ENCODE measurements at places on chromosomes 16 and 17.

GRCh38 chr16:64880006-64880405 lies 241.9 kb downstream of the CDH11 start:
- no peak for DNase-seq

GRCh38 chr17:75980188-75981018 lies 1.4 kb downstream of the TEN1 start:
- no peak for DNase-seq

DNA sequence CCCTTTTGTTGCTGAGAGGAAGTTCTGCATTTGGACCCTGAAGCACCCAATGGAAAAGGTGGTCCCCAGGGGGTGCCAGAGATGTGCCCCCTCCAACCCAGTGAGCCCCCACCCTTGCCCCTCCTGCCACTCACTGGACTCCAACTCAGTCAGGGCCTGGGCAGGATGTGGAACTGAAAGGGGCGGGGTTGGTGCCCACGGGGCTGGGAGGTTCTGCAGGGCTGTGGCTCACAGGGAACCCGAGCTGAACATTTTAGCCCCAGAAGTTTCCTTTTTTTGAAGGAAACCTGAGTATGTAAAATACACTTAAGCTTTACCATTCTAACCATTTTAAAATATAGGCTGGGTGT lies 15.8 kb upstream of the OGFOD3 start:
- no peak for DNase-seq

- DNase-seq = no peak
Observed at GRCh38 chr16:69089091-69089910, 16.2 kb upstream of the HAS3 start.

- no peak for DNase-seq
Observed at GRCh38 chr16:23920899-23921298, 85.1 kb downstream of the PRKCB start.

DNA sequence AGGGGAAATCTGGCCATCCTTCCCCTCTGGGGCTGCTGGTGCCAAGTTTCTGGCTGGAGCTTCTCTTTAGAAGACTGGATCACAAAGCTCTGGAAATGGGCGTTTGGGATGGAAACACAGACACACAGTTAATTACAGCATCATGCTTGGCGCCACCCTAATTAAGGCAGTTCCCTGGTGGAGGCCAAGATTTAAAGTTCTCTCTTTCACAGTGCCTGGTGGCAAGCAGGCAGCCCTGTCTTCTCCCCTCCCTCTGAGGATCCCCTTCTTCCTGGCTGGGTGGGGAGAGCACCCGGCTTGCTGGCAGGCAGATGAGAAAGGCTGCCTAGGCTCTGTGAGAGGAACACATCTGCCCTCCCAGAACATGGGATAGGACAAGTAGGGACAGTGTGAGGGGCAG lies 59.0 kb upstream of the NKD1 start:
- no peak for DNase-seq

DNA sequence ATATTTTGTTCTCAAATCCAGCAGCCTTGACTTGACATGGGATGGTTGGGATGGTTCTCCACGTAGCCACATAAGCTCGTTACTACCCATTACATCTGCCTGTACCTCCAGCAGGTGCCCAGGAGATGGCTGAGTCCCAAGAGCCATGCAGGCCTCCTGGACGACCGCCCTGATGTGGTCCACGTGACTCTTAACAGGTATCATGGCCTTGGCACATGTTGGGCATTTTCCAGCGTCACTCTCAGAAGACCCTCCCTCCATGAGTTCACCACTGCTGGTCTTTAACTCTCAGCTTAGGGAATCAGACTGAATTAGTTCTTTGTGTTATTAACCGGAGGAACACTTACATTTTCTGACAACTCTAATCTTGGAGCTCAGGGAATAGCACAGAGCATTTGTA lies 161.5 kb downstream of the CDH13 start:
- DNase-seq = no peak

GRCh38 chr16:31298958-31299357 lies 39.2 kb downstream of the ITGAM start:
- DNase-seq = no peak

GRCh38 chr16:66845791-66846221 lies 1.6 kb downstream of the CA7 start:
- DNase-seq = no peak

DNA sequence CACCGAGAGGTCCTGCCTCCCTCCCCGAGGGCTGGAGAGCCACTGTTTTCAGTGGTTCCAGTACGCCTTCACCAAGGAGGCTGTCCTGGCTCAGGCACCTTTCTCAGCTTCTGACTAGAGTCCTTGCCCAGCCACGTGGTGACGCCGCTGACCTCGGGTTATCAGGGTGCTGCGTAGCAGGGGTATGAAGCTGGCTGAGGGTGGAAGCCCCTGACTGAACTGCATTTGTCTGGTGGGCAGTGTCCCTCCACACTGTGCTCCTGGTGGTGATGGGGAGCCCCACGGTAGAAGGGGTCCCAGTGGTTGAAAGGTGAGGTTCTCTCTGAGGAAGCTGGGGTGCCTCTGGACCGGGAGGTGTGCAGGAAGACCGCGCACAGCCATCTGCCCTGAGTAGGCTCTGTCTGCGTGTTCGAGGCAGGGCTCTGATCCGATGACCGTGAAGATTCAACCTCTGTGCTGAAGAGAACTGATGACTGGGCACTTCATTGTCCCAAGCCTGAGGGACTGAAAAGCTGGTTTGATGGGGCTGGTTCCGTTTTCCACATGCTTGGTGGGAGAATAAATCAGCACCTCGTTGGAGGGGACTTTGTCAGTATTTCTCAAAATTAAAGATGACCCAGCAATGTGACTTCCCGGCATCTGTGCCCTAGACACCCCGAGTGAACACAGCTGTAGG lies 2.5 kb downstream of the ACSF3 start:
- DNase-seq = no peak

All from stimulated activated naive B cell treated with anti-CD40 and anti-IgM and Interleukin-4, amounts not matched to agents 10 μg/mL and 1 μg/mL and 100 μg/mL, for 72 hours (primary cell).